ENCODE measurements at places on chromosomes 3 and 15. TPM values are rescaled to one million over a fixed set of nuclear protein-coding genes. Genes with fewer than 3 reads are reported as not detected.

NSUN3 gene
- total RNA-seq, result 11.9 TPM

ITIH4 gene
- total RNA-seq, result 3.2 TPM

LSAMP gene
- total RNA-seq, result 3.0 TPM

GMNC gene
- total RNA-seq, result not detected

TRPM1 gene
- not detected for total RNA-seq

TMEM44 gene
- total RNA-seq, result 9.6 TPM

CD200R1 gene
- 3.3 TPM for total RNA-seq

IGF1R gene
- total RNA-seq, result 33.6 TPM

CAPN3 gene
- total RNA-seq, result 6.7 TPM

PP2D1 gene
- not detected for total RNA-seq

VIPR1 gene
- total RNA-seq, result 6.6 TPM

CMTM8 gene
- 1.7 TPM for total RNA-seq

INSYN1 gene
- total RNA-seq, result 12.5 TPM

TAMM41 gene
- 4.8 TPM for total RNA-seq

NUSAP1 gene
- total RNA-seq, result 1.4 TPM

DCBLD2 gene
- 45.3 TPM for total RNA-seq

C3orf85 gene
- not detected for total RNA-seq

GPR62 gene
- total RNA-seq, result 0.11 TPM

FBXO40 gene
- not detected for total RNA-seq

IL5RA gene
- total RNA-seq, result 0.34 TPM

HESX1 gene
- 0.83 TPM for total RNA-seq

IQCF5 gene
- total RNA-seq, result not detected

BNC1 gene
- not detected for total RNA-seq

CAMK2N2 gene
- not detected for total RNA-seq

IMPG2 gene
- total RNA-seq, result 0.78 TPM

RAB8B gene
- total RNA-seq, result 36.3 TPM

Measured in esophagus muscularis mucosa (tissue), 4 donors.